ENCODE measurements at places on chromosomes 13 and 19. TPM values are rescaled to one million over a fixed set of nuclear protein-coding genes. Genes with fewer than 3 reads are reported as not detected.

Gene HSD11B1L
- polyA plus RNA-seq: 3.1 TPM

Gene SPART
- 109 TPM for polyA plus RNA-seq

- DNase-seq: peak; percentile 86
Observed at GRCh38 chr13:101514695-101515275, 62.3 kb downstream of the ITGBL1 start.

DNA sequence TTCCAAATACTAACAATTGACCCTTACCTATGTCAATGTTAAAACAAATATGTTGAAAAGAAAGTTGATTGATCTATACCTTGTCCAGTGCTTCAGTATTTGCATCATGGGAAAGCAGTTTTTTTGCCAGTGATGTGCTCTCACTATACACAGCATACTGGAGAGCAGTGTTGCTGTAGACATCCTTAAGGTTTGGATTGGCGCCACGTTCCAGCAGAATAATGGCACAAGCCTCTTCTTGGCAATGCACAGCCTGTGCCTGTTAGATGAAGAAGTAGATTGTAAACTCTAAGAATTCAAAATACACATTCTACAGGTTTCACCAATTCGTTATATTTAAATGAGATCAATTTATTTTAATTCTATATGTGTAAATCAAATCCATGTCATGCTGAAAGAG is 43.9 kb upstream of the C1QTNF9B start:
- DNase-seq: peak; percentile 38

DNA sequence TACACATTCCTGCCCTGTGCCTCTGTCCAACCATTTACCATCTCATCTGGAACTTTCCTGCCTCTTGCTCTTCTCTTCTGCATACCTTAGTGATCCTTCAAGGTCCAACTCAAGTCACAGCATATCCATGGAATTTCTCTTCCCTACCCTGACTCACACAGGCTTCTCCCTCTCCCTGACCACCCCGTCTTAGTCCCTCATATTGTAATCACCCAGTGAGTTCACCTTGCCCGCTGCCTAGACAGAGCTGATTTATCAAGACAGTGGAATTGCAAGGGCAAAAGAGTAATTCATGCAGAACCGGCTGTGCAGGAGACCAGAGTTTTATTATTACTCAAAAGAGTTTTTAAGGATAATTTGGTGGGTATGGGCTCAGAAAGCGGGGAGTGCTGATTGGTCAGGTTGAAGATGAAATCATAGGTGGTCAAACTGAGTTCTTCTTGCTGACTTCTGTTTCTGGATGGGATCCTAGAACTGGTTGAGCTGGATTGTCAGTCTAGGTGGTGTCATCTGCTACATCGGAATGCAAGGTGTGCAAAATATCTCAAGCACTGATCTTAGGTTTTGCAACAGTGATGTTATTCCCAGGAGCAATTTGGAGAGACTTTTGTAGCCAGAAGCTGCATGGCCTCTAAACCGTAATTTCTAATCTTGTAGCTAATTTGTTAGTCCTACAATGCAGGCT is 67.2 kb downstream of the HSPH1 start:
- DNase-seq: no peak

GRCh38 chr13:113792236-113792770 is 33.3 kb downstream of the TMEM255B start:
- no peak for DNase-seq

DNA sequence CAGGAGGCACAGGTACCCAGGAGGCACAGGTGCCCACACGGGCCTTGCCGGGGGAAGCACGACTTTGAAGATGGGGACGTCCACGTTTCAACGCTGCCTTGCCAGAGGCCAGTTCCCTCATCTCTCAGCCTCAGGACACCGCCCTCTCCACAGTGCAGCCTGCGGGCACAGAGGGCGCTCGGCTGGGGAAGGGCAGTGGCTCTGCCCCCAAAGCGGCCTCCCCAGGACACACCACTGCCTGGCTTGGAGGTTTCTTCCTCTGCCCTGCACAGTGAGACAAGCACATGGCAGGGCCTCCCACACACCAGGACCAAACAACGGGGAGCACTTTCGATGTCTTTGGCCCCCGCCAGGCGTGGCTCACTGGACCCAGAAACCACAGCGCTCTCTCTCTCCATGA is 73.0 kb downstream of the RASA3 start:
- no peak for DNase-seq
